NCI-H226 (cell line): ENCODE measurements at places on chromosomes 6 and 20.

GRCh38 chr6:150065083-150065482, 3.8 kb downstream of the ULBP3 start:
- DNase-seq: no peak

DNA sequence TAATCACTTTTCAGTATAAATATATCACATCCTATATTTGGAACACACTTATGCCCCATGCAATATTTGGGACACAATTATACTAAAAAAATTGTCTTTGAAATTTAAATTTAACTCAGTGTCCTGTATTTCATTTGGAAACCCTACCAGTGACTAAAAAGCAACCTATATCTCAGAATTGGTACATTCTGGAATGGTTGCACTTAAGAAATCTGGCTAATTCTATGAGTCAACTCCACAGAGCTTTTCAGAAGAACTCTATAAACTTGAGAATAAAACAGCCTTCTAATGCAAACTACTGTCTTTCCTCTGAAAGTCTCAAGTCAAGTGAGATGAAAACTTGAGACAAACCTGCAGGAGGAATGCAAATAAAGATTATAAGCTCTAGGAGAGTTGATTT, 320.2 kb downstream of the MAFB start:
- DNase-seq: no peak

GRCh38 chr6:24469811-24470210, 19.6 kb downstream of the GPLD1 start:
- DNase-seq: no peak

- no peak for DNase-seq
Observed at GRCh38 chr6:139313784-139314545, 22.2 kb upstream of the TXLNB start.

GRCh38 chr6:105313211-105313610, 89.7 kb downstream of the PREP start:
- no peak for DNase-seq

GRCh38 chr6:136618086-136618485, 67.9 kb upstream of the MAP7 start:
- DNase-seq: no peak

GRCh38 chr20:56111961-56112730, 106.8 kb upstream of the CBLN4 start:
- DNase-seq: no peak

DNA sequence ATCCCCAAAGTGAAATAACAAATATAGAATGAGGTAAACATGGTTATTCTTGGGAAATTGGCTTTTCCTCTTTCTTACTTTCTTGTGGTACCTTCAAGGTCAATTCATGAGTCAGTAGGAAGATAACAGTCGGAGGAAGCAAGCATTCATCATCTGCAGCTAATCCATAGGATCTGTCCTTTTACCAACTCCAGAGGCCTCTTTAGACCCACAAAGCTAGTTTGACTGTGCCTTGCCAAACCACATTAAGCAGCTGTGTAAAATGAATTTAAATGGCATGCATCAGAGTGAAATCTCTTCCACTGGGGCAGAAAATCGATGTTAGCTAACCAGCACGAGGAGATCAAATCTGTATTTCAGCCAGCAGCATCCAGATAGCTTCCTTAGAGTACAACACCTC, 171.3 kb downstream of the TMEM242 start:
- DNase-seq: peak; percentile 52

DNA sequence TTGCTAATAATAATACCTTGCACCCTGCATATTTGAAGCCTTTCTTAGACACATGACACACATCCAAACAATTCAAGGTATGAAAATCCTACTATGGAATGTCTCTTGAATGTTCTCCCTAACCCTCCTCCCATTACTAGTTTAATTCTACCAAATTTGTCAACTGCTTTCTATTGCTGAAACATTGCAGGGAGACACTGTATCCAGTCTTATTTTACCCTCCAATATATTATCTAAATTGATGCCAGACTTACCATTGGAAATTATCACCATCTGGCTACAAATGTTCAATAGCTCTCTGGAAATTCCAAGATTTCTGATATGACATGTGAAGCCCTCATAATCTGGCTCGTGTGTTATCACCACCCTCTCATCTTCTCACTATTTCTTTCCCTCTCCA, 1027.3 kb upstream of the CITED2 start:
- peak; percentile 69 for DNase-seq

GRCh38 chr20:48702455-48702913, 125.3 kb downstream of the PREX1 start:
- no peak for DNase-seq
